ENCODE measurements at places on chromosomes 7 and 10.

DNA sequence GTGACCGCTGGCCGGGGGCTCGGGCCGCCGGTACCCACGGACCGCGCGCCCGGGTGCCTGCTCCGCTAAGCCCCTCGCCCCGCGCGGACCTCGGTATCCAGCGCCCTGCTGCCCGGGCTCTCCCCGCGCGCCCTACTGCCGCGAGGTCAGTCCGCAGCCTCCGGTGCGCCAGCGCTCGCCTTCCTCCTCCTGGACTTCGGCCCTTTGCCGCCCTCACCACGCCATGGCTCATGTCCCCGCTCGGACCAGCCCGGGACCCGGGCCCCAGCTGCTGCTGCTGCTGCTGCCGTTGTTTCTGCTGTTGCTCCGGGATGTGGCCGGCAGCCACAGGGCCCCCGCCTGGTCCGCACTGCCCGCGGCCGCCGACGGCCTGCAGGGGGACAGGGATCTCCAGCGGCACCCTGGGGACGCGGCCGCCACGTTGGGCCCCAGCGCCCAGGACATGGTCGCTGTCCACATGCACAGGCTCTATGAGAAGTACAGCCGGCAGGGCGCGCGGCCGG is 483 bp downstream of the GDF10 start:
- DNase-seq = no peak

DNA sequence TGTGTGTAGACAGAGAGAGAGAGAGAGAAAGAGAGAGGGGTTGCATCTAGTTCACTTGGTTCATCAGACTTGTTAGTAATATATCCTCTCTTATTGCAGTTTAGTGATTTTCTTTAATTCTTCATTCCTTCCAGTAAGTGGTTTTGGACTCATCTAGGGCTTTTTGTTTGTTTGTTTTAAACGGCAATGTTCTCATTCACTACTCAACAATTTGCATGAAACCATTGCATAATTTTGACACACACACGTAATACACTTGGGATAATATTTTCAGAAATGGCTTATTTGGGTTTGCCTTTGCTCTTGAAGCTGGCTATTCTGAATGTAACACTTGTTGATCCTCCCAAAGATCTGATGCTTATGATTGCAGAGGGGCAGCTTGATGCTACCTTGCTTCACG is 16.4 kb upstream of the ZNF32 start:
- DNase-seq = no peak

DNA sequence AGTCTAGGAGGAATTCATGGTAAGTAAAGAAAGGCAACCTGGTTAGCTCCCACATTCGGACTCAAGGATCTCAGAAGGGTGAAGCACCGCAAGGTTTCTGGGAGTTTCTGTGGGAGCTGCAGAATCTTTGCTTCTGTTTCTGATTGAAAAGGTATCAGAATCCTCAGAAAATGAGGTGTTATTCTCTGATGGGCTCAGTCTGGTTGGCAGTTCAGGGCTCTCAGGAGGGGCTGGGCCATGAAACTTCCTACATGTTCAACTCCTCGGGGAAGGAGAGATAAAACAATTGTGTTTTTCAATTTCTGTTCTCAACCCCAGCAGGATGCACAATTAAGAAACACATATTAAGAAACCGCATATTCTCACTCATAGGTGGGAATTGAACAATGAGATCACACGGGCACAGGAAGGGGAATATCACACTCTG is 9.1 kb downstream of the OR2A7 start:
- no peak for DNase-seq

- peak; percentile 4 for DNase-seq
Observed at GRCh38 chr10:120423431-120424197, 33.4 kb upstream of the PLPP4 start.

- DNase-seq = no peak
Observed at GRCh38 chr7:45601094-45601493, 26.9 kb downstream of the ADCY1 start.

DNA sequence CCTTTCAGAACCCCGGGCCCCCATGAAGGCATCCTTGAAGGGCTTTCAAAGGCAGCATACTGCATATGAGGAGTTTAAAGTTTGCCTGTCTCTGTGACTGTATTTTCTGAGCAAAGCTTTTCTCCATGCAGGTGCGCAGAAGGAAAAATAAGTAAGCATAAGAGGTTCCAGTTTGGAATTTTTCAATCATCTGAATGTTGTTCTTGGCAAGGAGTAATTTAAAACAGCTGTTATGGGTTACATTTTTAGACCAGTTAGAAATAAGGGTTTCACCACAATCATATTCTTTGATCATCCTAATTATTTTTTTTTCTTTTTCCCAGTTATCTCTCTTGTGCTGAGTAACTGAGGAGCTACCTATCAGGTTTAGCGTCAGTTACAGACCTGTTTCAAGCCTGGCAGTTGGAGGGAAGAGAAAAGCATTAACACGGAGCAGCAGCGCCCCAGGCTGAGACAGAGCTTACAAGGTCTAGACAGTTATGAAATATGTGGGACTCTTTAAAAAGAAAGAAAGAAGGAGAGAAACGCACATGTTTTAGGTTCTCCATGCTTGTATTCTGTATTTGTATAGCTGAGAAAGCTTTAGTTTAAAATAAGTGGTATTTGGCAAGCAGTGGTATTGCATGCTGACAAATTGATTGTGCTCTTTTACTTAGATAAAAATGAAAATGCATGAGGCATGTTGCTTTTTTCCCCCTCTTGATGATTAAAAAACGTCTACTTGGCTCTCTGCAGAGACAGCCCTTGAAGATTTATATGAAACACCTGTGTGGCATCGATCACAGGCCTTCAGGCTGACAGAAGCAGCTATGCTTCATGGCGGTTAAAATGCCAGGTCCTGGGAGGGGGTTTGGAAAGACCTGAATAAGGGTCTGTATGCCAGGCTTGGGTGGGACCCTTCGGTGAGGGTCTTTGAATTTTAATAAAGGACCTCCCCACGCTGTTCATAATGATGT is 157.6 kb downstream of the GRK5 start:
- no peak for DNase-seq

DNA sequence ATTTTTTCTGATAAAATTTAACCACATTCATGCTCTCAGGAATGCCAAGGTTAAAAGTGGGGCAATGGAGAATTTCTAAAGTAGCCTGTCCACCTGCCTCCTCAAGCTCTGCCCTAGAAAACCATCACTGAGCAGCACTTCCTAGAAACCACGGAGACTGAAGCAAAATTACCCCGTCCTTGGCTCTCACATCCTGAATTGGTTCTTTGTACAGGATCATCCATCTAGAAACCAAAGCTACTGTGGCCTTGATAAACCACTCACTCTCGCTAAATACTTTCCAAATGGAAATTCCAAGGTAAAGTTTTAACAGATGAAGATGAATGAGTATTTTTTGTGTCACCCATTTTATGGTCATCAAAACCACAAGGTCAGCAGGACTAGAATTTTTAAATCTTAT is 96.6 kb downstream of the AVL9 start:
- no peak for DNase-seq

- DNase-seq = no peak
Observed at GRCh38 chr10:123633106-123633505, 33.0 kb upstream of the GPR26 start.

GRCh38 chr10:33067481-33067880 is 109.5 kb upstream of the ITGB1 start:
- DNase-seq = no peak

- no peak for DNase-seq
Observed at GRCh38 chr7:37215290-37215923, 233.3 kb downstream of the ELMO1 start.

DNA sequence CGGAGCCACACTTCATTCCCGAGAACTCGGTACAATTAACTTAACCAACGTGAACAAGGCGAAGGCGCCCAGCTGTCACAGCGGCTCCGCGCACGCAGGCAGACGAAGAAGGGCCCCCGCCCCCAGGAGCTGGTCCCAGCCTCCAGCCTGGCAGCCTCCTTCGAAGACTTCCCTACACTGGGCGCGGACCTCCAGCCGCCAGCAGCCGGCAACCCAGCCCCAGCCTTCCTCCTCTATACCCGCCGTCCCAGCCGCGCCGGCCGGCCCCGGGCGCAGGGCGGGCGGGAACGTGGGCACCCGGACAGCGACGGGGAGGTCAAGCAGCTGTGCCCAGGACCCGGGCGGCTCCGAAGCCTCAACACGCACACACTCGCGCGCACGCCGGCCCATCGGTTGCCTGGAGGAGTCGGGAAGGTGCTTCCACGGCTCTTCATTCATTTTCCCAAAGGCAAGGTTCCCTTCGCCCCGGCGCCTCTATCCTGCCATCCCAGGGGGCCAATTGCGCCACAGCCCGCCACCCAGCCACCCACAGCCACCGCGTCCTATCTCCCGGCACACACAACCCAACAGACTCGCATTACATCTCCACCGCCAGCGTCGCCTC is 1.6 kb downstream of the CHST15 start:
- no peak for DNase-seq

GRCh38 chr10:113071446-113071845 is 121.4 kb downstream of the TCF7L2 start:
- no peak for DNase-seq

DNA sequence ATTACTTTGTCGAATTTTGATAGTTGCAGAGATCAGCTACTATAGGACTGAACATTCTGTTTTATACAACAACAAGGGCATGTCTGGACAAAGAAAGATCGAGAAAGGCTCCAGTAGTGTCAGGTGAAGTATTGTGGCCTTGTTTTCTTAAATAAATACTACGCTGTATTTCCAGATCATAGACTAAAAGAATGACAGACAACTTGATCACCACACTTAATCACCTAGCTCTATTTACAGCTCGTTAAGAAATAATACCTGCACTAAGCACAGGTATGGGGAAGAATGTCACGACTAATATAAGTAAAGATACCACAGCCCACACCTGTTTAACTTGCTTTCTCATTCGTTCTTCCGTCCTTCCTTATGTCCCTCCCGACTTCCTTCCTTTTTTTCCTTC is 269.2 kb downstream of the HGF start:
- no peak for DNase-seq

DNA sequence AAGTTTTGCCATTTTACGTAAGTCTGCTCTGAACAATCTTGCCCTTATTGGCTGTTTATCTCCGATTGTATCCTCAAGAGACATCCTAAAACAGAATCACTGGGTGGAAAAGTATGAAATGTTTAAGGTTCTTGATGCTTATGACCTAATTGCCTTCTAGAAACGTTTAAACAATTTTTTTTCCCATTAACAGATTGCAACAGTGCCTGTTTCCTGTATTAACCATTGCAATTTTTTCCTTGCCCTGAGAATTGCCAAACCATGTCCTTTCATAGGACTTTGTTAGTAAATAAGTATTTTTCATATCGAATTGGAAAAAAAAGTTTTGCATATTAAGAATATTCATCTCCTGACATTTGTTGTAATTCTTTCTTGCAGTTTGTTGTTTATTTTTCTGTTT is 639.8 kb downstream of the INHBA start:
- no peak for DNase-seq

DNA sequence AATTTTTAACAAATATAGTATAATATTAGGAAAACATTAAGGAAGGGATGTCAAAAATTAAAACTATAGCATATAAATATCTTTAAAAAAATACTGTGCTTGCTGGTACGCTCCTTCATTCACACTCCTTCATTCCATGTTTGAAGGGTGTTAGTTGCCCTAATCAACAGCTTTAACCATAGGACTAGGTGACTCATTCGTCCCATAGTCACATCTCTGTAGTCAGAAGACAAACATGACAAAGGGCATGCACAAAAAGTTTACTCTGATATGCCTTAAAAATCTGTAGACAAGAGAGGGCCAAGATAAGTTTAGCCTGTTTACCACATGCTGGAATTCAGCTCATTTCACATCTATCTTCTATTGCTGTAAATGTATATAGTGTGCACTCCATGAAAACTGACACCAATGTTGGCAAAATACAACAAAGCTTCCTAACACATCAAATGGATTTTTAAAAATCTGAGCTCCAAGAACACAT is 646 bp downstream of the FAM13C start:
- no peak for DNase-seq

DNA sequence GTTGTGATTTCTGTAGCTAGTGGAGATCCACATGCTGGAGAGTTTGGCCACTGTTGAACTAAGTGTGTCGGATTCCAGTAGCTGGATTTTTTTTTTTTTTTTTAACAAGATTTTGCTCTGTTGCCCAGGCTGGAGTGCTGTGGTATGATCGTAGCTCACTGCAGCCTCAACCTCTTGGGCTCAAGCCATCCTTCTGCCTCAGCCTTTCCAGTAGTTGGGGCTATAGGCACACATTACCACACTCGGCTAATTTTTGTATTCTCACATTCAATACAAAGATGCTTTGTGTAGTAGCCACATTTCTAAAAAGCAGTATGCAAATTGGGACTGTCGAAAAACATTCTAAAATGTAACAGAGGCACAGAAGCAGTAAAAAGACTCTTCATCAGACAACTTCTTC is 63.5 kb downstream of the RABGEF1 start:
- DNase-seq = no peak

DNA sequence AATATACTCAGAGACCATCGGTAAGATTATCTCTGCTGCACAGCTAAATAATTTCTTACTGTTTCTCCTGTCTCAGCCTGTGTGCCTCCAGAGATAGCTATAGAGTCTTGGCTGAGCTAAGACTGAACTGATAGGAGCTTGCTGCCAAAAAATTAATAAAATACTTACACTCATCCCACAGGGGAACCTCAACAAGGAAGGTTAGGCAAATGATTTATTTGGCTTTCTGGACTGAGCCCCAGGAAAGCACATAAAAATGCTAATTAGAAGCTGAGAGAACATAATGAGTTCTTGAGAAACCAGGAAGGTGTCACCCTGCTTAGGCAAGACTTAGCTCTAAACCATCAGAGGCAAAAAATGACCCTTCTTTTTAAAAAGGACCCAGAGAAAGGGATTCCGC is 534.5 kb downstream of the TNS3 start:
- no peak for DNase-seq

DNA sequence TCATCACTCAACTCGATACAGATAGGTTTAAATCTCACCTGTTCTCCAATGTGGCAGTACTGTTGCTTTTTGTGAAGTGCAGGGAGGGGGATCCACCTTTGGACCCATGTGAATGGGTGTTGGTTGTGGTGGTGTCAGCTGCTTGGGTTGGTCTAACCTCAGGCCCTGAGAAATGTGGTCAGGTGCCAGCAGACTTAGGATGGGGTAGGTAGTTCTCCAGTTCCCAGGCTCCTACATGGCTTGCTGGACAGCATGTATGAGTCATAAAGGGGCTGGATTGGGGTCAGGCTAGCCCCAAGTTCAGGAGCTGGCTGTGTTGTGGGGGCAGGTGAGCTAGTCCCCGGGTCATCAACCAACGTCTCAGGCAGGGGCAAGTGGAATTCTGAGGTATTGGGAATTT is 472.6 kb upstream of the CNTNAP2 start:
- DNase-seq = no peak

DNA sequence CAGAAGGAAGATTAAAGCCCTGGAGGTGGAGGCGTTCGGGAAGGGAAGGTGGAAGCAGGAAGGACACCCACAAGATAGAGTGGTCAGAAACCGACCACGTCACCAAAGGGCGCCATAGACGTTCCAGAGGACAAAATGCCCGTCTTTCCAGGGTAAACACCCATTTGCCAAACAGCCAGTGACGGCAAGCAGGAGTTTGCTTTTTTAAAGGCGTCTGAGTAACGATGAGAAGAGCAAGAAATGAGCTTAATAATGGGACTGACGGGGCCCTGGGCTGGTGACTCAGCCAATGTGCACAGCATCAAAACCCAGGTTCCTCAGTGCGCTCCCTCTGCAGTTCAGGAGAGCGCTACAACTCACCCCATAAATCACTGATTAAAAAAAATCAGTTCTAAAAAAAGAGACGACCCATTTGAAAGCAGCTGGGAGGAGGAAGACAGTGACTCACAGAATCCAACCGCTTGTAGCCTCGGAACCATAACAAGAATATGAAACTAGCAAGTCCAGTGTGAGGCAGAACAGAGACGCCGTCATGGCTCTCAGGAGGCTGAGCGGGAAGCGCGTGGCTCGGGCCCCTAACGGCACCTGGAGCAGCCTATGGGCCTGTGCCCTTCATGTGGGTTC is 5.9 kb downstream of the DIP2C start:
- no peak for DNase-seq

All from CD4-positive, alpha-beta T cell treated with Interferon alpha-2 for 1 hour (primary cell).